Substantia nigra (tissue), 51 donors: ENCODE measurements at places on chromosomes 11 and 22.

DNA sequence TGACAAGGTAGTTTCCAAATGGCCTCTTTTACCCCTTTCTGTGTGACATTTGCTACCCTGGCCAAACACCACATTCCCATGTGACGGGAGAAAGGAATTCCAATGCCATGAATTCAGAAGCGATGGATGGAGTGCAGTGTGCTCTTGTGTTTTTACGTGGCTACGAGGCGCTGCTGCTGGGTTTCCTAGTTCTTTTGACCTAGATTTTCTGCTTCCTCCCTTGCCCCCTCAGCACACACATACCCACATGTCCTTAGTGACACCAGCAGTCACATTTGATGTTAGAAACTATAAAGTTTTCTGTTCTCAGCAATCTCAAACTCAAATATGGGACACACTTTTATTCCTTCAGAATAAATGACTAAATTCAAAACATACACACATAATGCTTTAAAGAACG is 7.8 kb upstream of the TMA7B start:
- DNase-seq = no peak

- no peak for DNase-seq
Observed at GRCh38 chr11:69211920-69212797, 56.4 kb downstream of the SMIM38 start.

- no peak for DNase-seq
Observed at GRCh38 chr11:44199816-44200215, 104.3 kb downstream of the EXT2 start.

DNA sequence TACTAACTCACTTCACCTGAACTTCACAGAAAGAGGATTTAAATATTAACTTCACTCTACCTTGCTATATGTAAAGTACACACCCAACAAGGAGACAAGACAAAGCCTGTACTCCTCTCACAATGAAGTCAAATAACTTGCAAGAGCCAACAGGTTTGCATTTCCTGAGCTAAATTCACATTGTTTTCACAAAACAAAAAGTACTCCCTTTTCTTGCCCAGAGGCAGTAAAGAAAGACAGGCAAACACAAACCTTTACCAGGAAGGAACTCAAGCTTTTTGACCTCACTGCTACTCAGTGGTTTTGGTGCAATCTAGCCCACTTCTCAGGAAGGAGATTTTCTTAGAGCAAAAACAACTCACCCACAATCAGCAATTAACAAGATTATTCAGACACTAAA is 15.7 kb downstream of the USP28 start:
- no peak for DNase-seq

- DNase-seq = no peak
Observed at GRCh38 chr11:23206741-23207336, 346.6 kb upstream of the CCDC179 start.

DNA sequence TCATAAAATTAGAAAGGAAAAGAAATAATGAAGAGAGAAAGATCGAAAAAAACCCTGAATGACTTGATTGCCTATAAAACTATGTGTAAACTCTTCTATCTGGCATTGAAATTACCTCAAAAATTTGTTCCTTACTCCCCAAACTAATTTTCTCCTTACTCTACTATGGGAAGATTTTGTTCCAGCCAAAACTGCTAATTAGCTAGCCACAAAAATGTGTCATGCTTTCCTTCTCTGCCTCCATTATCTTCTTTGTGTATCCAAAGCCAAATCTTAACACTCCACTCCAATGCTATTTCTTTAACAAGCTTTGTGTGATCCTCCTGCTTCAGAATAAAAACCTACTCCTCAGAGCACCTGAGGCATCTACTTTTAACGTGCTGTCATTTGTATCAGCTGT is 831.2 kb downstream of the METTL15 start:
- no peak for DNase-seq

- DNase-seq = no peak
Observed at GRCh38 chr11:9717719-9718118, 53.8 kb downstream of the SWAP70 start.

- DNase-seq = no peak
Observed at GRCh38 chr11:113684496-113684895, 21.6 kb downstream of the TMPRSS5 start.

GRCh38 chr11:2516276-2517015 is 71.6 kb downstream of the KCNQ1 start:
- DNase-seq = no peak

DNA sequence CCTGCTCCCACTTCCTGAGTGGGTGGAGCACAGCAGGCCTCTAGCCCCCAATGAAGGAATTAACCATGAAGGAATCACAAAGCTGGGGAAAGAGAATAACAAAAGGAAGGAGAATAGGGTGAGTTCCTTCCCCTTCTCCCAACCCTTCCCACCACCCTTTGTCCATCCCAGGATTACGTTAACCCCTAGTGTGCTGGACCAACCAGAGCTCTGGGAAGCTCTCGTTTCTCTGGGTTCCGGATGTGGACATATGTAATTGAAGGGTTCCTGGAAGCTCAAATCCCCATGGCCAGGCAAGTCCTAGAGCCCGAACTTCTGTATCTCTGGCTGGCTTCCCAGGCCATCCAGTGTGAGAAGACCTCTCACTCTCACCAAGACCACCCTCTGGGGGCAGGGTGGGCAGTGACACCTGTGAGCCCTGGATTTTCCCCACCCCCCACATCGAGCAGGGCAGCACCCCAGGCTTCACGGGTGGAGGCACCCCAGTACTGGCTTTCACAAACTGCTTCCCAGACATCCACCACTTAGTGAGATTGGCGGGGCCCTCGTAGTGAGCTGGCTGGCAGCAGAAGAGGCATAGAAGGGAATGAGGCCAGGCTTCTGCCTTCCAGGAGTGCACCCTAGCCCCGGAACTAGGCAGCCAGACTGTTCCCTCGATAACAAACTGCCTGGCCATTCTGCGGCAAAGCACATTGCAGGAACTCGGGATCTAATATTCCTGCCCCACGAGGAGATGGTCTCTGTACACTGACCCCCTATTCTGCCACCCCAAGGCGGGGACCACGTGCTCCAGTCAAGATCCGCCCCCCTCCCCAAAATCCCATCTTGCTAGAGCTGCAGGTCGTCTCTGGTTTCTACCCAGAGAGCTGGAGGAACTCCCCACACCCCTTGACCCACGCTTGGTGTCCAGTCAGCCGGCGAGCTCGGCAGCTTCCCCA is 2.1 kb downstream of the NECTIN1 start:
- DNase-seq = no peak

DNA sequence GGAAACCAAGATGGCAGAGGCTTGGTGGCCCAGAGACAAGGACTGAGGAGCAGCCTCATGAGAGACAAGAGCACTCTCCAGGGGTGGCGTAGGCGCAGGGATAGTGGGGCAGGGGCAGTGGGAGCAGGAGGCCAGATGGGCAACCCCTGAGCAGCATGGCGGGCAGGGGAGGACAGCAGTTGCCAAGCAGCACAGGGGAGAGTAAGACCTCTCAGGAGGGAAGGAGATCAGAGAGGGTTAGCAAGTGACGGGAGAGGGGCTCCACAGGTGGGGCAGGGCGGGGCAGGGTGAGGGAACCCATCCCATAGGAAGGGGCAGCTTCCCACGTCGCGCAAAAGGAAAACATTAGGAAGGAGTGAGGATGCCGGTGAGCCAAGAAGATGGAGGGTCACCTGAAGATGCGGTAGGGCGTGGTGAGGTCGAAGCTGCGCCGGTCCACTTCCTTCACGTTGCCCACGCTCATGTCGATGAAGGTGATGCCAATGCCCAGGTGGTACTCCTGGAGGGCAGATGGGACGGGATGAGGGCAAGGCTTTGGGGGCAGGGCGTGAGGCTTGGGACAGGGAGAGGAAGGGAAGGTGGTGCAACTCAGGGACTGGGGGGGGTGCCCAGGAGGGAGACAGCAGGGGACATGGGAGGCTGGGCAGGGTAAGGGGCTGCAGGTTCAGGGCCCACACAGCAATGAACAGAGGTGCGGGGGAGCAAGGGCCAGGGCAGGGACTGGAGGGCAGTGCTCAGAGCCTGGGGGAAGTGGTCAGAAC is 35.4 kb upstream of the PDE2A start:
- no peak for DNase-seq

GRCh38 chr22:47012589-47013370 is 250.3 kb downstream of the TBC1D22A start:
- DNase-seq = no peak

- DNase-seq = peak; percentile 20
Observed at GRCh38 chr22:17486313-17486712, 77.0 kb upstream of the SLC25A18 start.

- DNase-seq = no peak
Observed at GRCh38 chr22:39635719-39636118, 65.2 kb downstream of the CACNA1I start.

DNA sequence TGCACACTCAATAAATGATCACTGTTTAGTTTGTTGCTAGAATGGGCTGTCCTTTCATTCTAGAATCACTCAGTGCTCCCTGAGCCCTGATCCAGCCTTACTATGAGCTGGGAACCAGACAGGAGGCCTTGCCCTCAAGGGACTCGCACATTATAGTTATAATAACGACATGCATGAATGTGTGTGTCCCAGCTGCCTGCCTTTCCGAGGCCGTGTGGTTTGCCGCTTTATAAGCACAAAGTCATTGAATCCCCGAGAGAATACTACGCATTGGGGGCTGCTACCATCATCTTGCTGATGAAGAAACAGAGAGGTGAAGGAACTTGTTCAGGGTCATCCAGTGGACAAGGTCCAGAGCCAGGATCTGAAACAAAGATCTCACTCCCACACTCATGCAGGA is 75.7 kb downstream of the NFAM1 start:
- no peak for DNase-seq

DNA sequence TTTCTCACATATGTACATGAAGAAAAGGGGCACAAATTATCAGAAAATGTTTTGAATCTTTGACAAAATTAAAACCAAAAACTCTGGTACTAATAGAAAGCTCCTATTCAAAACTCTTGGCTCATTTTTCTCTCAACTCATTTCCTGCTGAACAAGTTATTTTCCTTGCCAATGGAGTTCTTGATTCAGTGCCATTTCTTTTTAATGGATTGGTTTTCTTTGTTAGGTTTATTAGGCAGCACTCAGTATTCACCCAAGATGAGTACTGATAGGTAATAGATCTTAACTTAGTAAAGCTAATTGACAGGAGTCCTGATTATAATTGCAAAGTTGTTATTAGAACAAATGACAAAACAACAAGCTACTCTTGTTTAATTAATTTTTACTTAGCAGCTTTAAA is 279.4 kb upstream of the PDGFD start:
- no peak for DNase-seq

- no peak for DNase-seq
Observed at GRCh38 chr11:216081-216974, 8.8 kb downstream of the RIC8A start.

DNA sequence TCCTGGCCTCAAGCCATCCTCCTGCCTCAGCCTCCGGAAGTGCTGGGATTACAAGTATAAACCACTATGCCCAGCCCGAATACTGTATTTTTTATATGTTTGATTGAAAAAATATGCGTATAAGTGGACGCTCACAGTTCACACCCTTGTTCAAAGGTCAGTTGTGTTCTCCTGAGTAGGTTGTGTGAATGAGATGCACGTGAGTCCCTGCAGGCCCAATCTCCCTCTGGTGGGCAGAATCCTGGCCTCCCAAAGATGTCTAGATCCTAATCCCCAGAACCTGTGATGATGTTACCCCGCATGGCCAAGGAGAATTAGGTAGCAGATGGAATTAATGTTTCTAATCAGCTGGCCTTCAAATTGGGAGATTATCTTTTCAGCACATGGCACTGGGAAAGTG is 41.9 kb downstream of the CTTN start:
- no peak for DNase-seq

- peak; percentile 74 for DNase-seq
Observed at GRCh38 chr22:43236411-43237166, 49.7 kb upstream of the TTLL12 start.

- no peak for DNase-seq
Observed at GRCh38 chr22:25623310-25623734, 58.8 kb downstream of the GRK3 start.

GRCh38 chr11:65891219-65892136 is 1.0 kb downstream of the CCDC85B start:
- DNase-seq = no peak
